Heart right ventricle (tissue), 16 donors: ENCODE measurements at places on chromosomes 1 and 21.

DNA sequence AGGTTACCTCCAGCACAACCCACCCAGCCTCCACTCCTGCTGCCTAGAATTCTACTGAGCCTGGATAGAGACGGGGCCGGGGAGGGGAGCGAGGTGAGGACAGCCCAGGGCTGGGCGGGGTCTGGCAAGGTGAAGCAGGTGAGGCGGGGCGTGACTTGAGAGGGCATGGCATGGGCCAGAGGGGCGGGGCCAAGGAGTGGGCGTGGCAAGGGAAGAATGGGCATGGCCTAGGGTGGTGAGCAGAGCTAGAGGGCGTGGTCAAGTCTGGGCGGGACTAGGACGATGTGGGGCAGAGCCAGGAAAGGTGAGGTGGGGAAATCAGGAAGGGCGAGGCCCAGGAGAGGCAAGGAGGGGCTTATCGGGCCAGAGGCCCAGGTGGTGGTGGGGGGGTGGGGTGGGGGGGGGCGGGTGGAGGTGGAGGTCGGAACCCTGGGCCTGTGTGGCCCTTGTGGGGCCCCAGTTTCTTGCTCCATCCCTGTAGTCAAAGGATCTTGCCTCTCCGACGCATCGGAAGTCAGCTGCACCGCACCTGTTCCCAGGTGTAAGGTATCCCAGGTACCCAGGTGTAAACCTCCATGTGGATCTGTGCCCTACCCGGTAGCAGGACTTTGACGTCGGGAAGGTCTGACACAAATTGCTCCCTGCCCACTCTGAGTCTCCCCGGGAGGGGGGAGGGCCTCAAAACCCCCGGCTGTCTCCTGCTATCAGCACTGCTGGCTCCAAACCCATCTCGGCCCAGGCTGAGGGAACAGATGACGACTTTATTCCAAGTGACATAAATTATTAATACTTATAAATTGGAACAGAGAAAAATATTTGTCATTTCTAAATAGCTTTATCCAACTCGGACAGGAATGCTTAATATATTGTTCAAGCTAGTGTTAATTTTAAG is 32.9 kb upstream of the UTS2 start:
- H3K4me1 ChIP-seq = no peaks in the 10 kb centered on the region
- DNase-seq = no peak
- no peak overlapping the region for H3K27ac ChIP-seq
- no peak overlapping the region for H3K4me3 ChIP-seq

GRCh38 chr1:53754484-53755312 is 15.7 kb upstream of the GLIS1 start:
- no peak overlapping the region for H3K4me3 ChIP-seq
- no peaks in the 10 kb centered on the region for H3K4me1 ChIP-seq
- H3K27ac ChIP-seq = no peak overlapping the region
- H3K36me3 ChIP-seq = no peaks in the 10 kb centered on the region
- peak; percentile 38 for DNase-seq

DNA sequence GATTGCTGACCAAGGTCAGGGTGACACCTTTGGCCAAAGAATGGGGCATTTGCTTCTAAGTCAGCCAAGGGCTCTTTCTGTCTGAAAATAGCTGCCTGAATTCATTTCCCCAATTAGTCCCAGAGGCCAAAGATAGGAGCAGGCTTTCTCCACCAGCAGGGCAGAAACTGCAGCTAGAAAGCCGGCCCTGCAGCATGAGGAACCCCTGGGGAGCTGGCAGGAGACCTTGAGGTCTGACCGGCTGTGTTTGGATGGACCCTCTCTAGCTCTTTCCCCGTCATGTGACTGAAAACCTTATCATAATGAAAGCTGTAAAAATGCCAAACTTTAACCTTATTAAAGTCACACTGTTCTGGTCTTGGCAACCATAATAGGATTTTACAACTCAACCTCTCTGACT is 93.4 kb downstream of the CD58 start:
- peaks cover 11% of the 10 kb centered on the region for H3K4me1 ChIP-seq
- no peak for DNase-seq
- H3K27me3 ChIP-seq = no peaks in the 10 kb centered on the region
- no peak overlapping the region for H3K4me3 ChIP-seq

DNA sequence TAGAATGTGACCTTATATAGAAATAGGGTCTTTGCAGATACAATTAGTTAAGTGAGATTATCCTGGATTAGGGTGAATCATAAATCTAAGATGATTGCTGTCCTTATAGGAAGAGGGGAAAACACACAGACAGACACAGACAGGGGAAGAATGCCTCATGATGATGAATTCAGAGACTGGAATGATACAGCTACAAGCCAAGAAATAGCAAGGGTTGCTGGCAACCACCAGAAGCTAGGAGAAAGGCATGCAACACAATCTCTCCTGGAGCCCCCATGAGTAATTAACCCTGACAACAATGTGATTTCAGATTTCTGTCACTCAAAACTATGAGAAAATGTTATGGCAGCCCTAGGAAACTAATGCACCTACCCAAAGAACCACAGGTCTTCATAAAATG is 19.1 kb upstream of the PPIH start:
- no peak overlapping the region for H3K4me3 ChIP-seq
- H3K4me1 ChIP-seq = no peaks in the 10 kb centered on the region
- H3K27ac ChIP-seq = no peak overlapping the region
- DNase-seq = no peak
- H3K36me3 ChIP-seq = no peaks in the 10 kb centered on the region
- no peaks in the 10 kb centered on the region for H3K27me3 ChIP-seq

GRCh38 chr1:90835661-90836344 is 118.7 kb upstream of the BARHL2 start:
- peaks cover 53% of the 10 kb centered on the region for H3K27me3 ChIP-seq
- no peak overlapping the region for H3K27ac ChIP-seq
- H3K36me3 ChIP-seq = no peaks in the 10 kb centered on the region
- peak overlapping the region; percentile 43 for H3K4me3 ChIP-seq

GRCh38 chr1:56441601-56442000 is 137.8 kb downstream of the PLPP3 start:
- peaks cover 46% of the 10 kb centered on the region for H3K4me1 ChIP-seq
- H3K4me3 ChIP-seq = no peak overlapping the region
- H3K27me3 ChIP-seq = no peaks in the 10 kb centered on the region

- H3K4me1 ChIP-seq = no peaks in the 10 kb centered on the region
- no peak overlapping the region for H3K4me3 ChIP-seq
- DNase-seq = no peak
- H3K27me3 ChIP-seq = no peaks in the 10 kb centered on the region
- H3K27ac ChIP-seq = no peak overlapping the region
- no peaks in the 10 kb centered on the region for H3K36me3 ChIP-seq
These were observed 96.0 kb upstream of the DUSP10 start for GRCh38 chr1:221837896-221838295.

DNA sequence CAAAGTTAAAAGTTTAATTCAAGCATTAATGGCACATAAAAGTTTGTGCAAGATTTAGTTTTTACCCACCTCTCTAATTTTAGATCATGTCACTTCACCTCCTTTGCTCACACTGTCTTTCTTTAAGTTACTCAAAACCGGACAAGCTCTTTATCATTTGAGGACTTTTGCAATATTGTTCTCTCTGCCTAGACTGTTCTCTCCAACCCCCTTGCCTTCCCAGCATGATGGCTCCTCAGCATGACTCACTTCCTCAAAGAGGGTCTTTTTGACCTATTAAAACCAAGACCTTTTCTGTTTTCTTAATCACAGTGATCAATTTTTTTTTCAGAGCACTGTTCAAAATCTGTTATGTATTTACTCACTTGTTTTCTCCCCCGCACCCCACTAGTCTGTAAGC is 61.3 kb downstream of the XKR8 start:
- H3K27me3 ChIP-seq = no peaks in the 10 kb centered on the region
- H3K27ac ChIP-seq = no peak overlapping the region
- peaks cover 64% of the 10 kb centered on the region for H3K36me3 ChIP-seq

DNA sequence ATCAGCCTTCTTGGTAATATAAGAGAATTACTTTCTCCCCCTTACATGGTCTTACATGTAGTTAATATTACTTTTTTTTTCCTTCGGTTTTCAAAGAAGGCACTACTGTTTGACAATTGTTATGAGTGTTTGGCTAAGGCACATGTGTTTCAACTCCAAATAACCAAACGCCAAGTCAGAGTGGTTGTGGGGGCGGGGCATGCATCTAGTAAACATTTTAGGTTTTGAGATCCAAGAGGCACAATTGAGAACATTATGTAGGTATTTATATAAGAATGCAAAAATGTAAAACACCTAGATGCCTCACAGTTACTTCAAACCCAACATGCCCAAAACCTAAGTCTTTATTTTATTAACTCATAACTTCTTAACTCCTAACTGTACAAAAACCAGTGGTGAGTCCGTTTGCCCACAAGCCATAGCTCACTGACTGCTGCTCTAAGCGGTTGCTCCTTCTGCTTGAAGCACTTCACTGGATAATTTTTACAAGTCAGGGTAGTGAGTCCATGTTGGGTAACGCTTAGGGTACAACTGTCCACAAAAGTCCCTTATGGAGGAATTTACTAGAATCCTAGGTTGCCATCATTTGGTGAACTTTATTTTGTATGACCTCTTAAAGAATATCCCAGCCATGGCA is 189.9 kb downstream of the HUNK start:
- peaks cover 4% of the 10 kb centered on the region for H3K27me3 ChIP-seq
- no peak for DNase-seq
- no peak overlapping the region for H3K27ac ChIP-seq
- H3K4me3 ChIP-seq = no peak overlapping the region

GRCh38 chr1:1947493-1947892 is 28.4 kb upstream of the TMEM52 start:
- H3K27ac ChIP-seq = no peak overlapping the region
- no peak overlapping the region for H3K4me3 ChIP-seq
- H3K27me3 ChIP-seq = no peaks in the 10 kb centered on the region

- H3K4me1 ChIP-seq = no peaks in the 10 kb centered on the region
- H3K27ac ChIP-seq = no peak overlapping the region
- no peak for DNase-seq
These were observed 81.8 kb downstream of the LRRC7 start for GRCh38 chr1:69649383-69649990.

DNA sequence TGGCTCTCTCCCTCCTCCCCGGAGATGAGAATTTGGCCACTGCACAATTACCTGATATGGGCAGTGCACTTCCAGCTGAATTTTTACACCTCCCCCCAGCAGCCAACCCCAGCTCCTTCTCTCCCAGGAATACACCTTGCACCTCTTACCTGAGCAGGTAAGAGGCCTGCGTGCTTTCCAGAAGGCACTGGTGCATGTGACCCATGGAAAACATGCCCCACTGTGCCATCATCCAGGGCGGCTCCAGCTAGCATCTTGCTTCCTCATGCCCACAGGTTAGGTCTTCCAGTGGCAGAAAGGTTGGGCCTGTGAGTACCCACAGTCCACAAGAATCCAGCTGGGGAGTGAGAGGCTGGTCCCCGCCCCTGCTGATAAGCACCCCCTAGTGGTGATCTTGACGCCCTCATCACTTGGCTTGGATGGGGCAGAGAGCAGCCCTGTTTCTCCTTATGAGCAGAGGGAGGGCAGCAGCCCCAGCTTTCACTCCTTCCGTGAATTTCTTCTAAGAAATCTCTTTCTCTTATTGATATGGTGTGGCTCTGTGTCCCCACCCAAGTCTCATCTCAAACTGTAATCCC is 57.8 kb downstream of the EDARADD start:
- no peaks in the 10 kb centered on the region for H3K27me3 ChIP-seq
- no peaks in the 10 kb centered on the region for H3K4me1 ChIP-seq
- H3K4me3 ChIP-seq = no peak overlapping the region
- no peaks in the 10 kb centered on the region for H3K36me3 ChIP-seq
- DNase-seq = no peak
- H3K27ac ChIP-seq = no peak overlapping the region

DNA sequence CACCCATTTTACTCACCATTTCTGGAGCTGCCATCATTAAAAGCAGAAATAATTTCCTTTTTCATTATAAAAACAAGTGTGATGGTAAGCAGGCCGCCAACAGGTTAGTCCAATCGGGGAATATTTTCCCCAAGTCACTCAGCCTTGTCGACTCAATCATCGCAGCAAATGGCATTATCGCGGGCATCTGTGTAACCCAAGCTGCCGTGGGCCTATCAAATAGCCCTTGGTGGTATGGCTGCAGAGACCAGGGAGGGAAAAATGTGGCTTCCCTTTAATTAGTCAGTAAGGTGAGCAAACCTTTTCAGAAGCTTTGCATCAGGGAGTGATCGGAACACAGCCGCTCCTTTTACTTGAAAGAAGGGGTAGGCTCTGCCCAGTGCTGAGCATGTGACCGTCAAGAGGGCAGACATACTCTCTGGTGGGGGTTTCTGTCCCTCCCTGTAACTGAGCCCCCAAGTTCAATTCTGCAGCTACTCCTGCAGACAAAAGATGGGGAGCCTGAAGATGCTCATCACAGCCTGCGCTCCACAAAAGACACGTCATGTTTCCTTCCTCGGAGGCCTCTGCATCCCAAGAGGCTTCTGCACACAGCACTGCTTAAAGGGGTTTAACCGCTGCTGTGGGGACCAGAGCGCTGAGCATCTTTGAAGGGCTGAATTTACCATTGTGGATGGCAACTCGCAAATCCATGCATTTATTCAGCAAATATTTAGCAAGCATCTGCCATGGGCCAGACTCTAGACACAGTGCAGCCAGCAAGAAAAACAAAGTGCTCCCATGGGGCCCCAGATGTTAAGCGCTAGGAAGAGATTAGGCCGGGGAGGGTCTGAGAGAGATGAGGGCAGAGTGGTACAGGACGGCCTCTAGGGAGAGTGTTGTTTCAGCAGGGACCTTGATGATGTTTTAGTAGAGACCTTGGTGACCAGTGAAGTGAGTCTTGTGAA is 1.2 kb upstream of the TMPRSS3 start:
- DNase-seq = no peak
- no peak overlapping the region for H3K27ac ChIP-seq

- DNase-seq = no peak
- no peak overlapping the region for H3K4me3 ChIP-seq
- H3K4me1 ChIP-seq = peaks cover 10% of the 10 kb centered on the region
- no peaks in the 10 kb centered on the region for H3K36me3 ChIP-seq
These were observed 18.6 kb upstream of the C1orf105 start for GRCh38 chr1:172401892-172402291.

DNA sequence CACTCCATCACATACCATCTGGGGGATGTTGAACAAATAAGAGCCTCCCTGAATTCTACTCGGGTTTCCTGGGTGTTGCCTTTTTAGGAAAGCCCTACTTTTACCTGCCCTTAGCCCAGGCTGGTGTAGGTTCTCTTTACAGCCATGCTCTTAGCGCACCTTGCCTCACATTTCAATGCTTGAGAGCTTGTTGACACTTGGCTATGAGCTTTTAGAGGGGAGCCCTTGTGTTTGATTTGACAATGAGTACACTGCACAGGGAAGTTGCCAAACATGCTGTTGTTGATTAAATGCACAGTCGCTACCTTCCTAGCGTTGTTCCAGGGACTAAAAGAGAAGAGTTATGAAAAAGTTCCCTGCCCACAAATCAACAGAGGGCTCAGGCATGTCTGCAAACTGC is 103.8 kb downstream of the TRABD2B start:
- H3K36me3 ChIP-seq = no peaks in the 10 kb centered on the region
- no peak for DNase-seq
- no peaks in the 10 kb centered on the region for H3K4me1 ChIP-seq
- H3K27ac ChIP-seq = no peak overlapping the region
- no peaks in the 10 kb centered on the region for H3K27me3 ChIP-seq

- DNase-seq = no peak
- peak overlapping the region; percentile 61 for H3K27ac ChIP-seq
- no peaks in the 10 kb centered on the region for H3K27me3 ChIP-seq
- H3K36me3 ChIP-seq = no peaks in the 10 kb centered on the region
- no peak overlapping the region for H3K4me3 ChIP-seq
These were observed 39.7 kb downstream of the CAPZB start for GRCh38 chr1:19445417-19446342.
